ENCODE measurements at places on chromosomes 6 and 20.
A peak's percentile ranks its signal among the peaks of the same experiment; 100 is the strongest.

DNA sequence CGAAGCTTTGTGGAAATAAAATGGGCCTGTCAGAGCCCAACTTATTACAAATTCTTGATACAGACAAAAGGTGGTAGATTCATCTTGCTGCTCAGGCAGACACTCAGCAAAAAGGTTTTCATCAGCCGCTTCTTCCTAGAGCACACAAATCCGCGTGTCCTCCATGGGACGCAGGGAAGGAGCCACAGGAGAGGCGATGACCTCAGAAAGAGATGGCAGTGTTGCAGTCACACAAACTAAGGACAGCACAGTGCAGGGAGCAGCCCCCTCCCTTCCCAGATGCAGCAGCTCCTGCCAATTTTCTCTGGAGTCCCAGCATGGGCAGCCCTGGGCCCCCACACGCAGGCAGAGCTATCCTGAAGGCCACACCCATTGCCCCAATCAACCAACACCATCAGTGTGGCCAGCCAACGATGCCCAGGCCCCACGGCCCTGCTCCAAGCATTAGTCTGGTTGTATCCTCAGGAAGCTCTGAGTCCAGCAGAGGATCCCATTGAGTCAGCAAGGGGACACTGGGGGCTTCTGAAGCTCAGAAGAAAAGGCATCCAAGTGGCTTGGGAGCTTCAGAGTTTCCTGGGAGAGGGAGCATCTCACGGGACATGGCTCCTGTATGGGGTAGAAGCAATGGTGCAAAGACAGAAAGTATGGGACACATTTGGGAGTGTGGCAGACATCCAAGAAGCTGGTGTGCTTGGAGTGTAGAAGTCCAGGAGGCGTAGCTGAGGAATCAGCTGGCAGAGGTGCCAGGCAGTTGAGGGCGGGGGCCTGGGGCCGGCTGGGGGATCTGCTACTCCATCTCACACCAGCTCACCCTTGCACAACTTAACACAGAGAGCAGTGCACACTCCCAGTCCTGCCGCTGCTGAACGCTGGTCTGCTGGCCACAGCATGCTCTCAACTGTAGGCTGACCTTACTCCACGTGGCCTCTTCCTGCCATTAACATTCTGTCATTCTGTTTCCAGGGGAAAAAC is 142.1 kb upstream of the CST7 start:
- no peak for DNase-seq

GRCh38 chr20:35116258-35116657 is 23.7 kb upstream of the TRPC4AP start:
- DNase-seq: no peak

GRCh38 chr20:53778041-53778516 is 184.4 kb upstream of the ZNF217 start:
- no peak for DNase-seq

DNA sequence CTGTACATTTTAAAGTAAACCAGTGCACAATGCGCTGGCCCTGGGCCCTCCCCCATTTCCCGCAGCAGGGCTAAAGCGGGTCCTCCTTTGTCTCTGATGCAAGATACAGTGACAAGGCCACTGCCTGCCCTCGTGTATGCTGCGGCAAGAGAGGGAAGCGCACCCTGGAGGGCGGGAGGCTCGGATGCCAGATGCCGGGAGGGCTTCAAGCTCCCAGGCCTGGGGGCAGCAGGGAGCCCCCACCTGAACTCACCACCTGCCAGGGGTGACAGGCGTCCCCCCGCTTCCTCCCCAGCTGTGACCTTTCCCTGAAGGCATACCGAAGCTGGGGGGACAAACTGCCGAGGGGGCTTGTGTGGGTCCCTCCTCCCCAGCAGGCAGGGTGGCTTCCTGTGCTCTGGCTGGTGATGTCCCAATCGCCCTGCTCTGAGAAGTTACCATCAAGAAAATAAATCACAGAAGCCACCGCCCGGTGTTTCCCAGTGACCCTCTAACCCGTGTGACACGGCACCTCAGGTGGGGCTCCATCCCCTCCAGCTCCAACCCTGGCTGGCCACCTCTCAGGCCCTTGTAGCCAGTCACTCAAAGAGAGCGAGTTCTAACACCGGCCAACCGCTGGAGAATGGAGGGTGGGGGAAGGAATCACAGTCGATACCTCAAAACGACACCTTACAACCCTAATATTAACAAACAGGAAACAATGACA is 203.3 kb downstream of the PREX1 start:
- no peak for DNase-seq

GRCh38 chr6:136169394-136170148 is 80.5 kb downstream of the MTFR2 start:
- DNase-seq: no peak

- DNase-seq: peak; percentile 55
Measured at GRCh38 chr6:152124429-152125074, 317.1 kb downstream of the ESR1 start.

DNA sequence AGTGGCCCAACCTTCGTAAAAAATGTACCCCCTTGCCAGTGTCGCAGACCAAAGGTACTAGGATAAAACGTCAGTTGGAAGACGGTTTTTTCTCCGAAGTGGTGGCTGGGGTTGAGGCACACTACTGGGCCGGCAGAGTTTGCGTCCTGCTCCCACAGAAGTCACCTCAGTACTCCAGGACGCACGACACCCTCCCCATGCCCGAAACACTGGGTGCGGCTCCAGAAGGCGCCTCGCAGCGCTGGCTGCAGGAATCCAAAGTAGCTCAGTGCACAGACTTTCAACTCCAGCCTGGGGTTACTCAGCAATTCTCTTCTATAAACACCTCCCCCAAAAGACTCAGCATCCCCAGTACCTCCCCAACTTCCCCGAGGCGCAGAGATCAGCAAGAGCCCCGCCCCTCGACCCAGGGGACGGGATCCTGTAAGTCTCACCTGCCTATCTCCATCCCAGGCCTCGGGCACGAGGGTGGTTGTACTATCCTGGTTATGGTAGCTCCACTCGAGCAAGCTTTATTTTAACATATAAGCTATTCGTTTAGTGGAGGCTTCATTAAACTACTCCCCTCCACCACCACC is 88.2 kb downstream of the ZFP64 start:
- DNase-seq: peak; percentile 56

DNA sequence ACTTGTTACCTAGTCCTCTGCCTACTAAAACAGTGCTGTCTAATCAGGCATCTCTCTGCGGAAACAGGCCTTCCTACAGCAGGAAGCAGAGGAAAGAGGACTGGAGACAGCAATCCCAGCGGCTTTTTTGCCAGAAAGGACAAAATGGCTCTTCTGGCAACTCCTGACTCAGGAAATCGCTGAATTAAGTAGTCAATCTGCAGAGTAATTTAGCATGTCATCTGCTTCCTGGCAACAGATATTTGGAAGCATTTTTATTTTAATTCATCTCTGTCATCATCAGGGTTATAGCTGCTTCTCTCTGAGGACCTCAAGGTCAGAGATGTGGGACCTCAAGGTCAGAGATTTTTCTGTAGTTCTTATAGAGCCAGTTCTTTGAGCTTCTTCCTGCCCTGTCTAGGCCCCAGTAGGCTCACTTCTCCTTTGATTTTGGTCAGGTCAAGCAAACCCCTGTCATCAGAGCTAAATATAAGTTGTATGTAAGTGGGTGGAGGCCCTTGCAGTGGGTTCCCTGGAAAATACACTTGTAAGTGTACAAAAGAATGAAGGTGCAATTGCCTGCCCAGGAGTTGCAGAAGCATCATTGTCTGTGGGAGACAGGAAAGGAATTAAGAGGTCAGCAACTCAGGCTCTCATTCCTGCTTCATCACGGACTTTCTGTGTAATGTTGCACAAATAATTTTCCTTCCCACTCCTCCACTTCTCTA is 229.4 kb downstream of the ALDH8A1 start:
- no peak for DNase-seq

DNA sequence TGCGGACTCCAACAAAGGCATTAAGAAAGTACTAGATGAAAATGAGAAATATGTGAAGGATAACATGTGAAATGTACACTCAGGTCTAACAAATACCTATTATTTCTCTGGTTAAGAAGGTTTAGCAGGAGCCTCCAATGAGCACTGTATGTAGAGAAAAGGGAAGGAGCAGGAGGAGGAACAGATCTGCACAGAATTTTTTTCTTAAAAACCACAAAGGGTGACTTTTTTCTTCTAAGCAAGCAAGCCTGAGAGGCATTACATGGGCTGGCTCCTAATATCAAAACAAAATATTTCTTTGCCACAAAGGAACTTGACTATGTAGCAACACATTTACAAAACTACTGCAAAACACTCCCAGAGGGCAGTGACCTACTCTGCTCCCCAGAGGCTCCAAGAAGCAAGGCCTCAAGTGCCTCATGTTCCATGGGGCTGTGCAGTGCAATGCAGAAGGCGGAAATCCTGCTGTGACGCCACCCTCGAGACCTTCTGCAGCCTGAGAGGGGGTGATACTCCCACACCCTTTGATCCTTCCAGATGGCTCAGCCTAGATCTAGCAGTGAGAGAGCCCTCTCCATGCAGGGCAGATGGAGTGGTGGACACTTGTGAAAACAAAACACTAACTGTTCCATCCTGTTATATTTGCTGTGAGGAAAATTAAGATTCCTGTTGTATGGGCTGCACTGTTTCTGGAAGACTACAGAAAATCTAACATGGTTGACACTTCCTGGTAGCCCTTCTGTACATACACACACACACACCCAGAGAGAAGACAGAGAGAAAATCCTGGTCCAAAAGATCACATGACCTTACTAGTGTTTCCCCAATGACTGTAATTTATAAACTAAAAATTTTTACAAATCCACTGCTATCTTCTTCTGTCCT is 36.0 kb upstream of the SMIM29 start:
- DNase-seq: peak; percentile 27

GRCh38 chr20:24588725-24589340 is 119.4 kb downstream of the SYNDIG1 start:
- DNase-seq: no peak

DNA sequence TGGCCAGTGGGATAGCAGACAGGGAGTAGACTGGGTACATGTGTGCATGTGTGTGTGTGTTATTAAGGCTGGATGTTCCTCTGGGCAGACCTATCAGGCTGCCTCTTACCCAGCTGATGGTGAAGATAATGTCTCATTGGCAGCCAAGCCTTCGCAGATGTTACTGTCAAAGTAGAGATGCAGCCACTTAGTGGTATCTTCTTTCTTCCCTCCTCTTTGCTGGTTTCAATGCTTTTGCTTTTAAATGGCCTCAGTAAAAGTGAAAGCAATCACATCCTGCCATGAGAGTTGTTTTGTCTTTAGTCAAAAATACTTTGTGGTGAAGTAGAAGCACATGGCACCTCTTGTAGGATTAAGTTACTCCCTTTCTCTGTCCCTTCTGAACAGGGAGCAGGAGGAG is 57.5 kb downstream of the SNRNP48 start:
- DNase-seq: no peak

DNA sequence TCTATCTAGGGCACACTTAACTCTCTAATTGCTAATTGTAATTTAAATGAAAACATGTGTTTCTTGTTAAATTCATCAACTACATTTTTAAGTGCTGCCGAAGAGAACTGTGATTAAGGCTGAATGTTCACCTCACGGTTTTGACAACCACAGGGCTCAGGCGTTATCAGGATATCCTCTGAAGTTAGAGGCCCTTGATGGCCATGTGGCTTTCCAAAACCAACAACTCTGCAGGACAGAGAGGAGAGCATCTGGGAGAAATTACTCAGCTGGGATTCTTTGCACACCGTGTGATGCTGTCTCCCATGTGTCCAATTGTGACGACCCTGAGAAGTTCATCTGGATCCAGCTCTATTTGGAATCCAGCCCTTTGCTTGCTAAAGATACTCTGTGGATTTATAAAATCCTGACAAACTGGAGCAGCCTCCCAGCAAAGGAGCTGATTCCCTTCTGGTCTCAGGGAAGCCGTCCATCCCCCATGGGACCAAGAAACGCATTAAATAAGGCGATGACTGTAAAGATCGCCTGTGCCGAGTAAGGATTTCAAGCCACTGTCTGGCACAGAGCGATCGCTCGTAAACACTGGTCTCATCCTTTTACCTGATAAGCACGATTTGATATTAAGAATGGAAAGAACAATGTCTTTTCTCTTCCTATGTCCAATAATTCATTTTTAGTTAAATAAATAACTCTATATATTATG is 401.1 kb downstream of the CD83 start:
- DNase-seq: peak; percentile 78

- no peak for DNase-seq
Measured at GRCh38 chr6:105651969-105652368, 249.1 kb upstream of the PREP start.

DNA sequence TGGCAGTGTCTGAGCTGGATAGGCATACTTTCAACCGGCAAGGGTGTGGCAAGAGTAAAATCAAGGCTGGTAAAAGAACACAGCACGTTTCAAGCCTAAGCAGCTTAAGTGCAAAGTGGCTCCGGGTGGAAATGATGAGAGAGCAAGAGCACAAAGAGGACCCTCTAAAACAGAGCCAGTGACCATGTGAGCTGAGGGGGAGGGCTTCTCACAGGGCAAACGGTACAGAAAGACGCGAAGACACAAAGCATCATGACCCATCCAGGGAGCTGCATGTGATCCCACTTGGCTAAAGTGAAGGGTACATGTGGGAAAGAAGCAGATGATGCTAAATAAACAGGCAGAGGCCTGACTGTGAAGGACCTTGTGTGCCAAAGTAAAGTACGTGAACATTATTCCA is 25.7 kb downstream of the FKBP5 start:
- DNase-seq: no peak

- no peak for DNase-seq
Measured at GRCh38 chr6:105967917-105968602, 118.1 kb upstream of the PRDM1 start.

DNA sequence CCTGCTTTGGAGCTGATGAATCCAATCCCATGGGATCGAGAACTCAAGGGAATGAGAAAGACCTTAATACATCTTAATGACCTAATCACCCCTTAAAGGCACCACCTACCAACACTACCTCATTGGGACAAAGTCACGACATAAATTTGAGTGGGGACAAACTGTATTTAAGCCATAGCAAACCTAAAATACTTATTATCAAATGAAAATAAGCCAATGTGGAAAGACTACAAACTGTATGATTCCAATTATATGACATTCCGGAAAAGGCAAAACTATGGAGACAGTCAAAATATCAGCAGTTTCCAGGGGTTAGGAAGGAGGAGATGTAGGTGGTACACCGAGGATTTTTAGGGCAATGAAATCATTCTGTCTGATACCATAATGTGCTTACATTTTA is 53.3 kb upstream of the NCOA3 start:
- no peak for DNase-seq

DNA sequence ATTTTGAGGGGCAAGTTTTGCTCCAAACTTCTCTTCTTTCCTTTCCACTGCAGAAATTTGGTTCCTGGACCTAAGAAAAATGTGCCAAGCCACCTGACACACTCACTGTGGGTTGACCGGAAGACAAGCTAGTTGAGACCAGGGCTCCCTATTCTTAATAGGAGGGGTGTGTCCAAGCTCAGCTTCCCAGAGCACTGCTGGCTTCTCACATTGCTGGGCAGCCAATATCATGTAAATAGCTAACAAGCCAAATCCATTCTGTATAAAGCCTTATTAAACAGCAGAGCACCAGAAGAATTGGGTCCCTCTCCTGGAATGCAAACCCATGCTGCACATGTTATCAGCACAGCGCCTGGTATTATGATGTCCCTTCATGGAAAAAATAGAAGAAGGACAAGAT is 17.0 kb upstream of the SAMD3 start:
- DNase-seq: no peak

DNA sequence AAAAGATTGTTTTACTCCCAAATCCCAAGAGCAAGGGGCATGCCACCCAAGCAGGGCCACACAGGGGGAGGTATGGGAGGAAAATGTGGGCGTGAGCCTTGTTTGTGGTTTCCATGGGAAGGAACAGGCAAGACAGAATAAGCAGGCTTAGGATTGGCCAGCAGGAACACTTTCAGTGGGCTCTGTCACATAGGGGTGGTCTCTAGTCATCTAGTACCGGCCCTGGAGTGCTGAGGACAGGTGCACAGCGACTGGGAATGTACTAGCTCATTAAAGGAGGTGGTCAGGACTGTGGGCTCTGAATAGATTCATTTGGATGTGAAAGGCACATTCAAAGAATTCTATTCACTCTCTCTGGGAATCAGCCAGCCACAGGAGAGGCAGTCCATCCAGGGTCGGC is 175.6 kb downstream of the TBC1D7 start:
- DNase-seq: no peak
